ENCODE measurements at places on chromosomes 7 and 10. TPM values are rescaled to one million over a fixed set of nuclear protein-coding genes. Genes with fewer than 3 reads are reported as not detected.
A peak's percentile ranks its signal among the peaks of the same experiment; 100 is the strongest.

GRCh38 chr10:10794791-10795191, 222.9 kb upstream of the CELF2 start:
- no peaks in the 10 kb centered on the region for H3K36me3 ChIP-seq
- peaks cover 55% of the 10 kb centered on the region for H3K4me1 ChIP-seq
- H3K27ac ChIP-seq: peak overlapping the region; percentile 89
- DNase-seq: peak; percentile 92
- peak overlapping the region; percentile 69 for H3K4me3 ChIP-seq

Gene HTR7
- total RNA-seq: 15.3 TPM

DNA sequence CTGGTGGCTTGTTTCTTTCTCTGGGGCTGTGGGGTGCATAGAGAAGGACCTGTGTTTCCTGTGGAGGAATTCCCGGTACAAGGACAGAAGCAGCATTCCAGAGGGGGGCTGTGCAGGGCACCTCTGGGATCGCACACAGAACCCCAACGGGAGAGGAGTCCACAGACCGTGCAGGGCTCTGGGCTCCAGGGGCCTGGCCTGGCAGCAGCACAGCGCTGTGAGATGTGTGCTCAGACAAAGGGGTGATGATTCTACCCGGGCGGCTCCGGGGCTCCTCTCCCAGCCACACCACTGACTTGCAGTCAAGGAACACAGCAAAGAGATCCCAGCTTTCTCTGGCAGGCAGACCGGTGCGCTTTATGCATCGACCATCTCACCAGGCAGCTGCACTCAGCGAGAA, 6.9 kb upstream of the SHH start:
- no peak for DNase-seq
- H3K4me1 ChIP-seq: peaks cover 12% of the 10 kb centered on the region
- H3K27me3 ChIP-seq: no peaks in the 10 kb centered on the region
- H3K4me3 ChIP-seq: no peak overlapping the region
- peaks cover under 1% of the 10 kb centered on the region for H3K36me3 ChIP-seq
- H3K27ac ChIP-seq: no peak overlapping the region

GRCh38 chr7:144487901-144488300, 84.4 kb upstream of the NOBOX start:
- H3K27me3 ChIP-seq: no peaks in the 10 kb centered on the region
- no peaks in the 10 kb centered on the region for H3K4me1 ChIP-seq
- DNase-seq: no peak
- no peak overlapping the region for H3K27ac ChIP-seq
- no peak overlapping the region for H3K4me3 ChIP-seq

GRCh38 chr7:88090671-88091070, 129.2 kb downstream of the SRI start:
- no peaks in the 10 kb centered on the region for H3K4me1 ChIP-seq
- H3K36me3 ChIP-seq: no peaks in the 10 kb centered on the region
- peaks cover 94% of the 10 kb centered on the region for H3K27me3 ChIP-seq
- H3K4me3 ChIP-seq: no peak overlapping the region
- no peak for DNase-seq

- H3K4me1 ChIP-seq: peaks cover 5% of the 10 kb centered on the region
- H3K27me3 ChIP-seq: peaks cover 21% of the 10 kb centered on the region
- no peak overlapping the region for H3K27ac ChIP-seq
- DNase-seq: peak; percentile 34
- no peaks in the 10 kb centered on the region for H3K36me3 ChIP-seq
Measured at GRCh38 chr7:139825666-139826290, 3.3 kb upstream of the TBXAS1 start.

Measured in MCF 10A (cell line).